Stimulated activated CD8-positive, alpha-beta memory T cell treated with anti-CD3 and anti-CD28 coated beads, Interleukin-7, amount 100 ng/mL, for 1 hour (primary cell): ENCODE measurements at places on chromosomes 16 and 17.

- DNase-seq: no peak
These were observed 133.7 kb upstream of the HS3ST3A1 start for GRCh38 chr17:13735444-13735843.

DNA sequence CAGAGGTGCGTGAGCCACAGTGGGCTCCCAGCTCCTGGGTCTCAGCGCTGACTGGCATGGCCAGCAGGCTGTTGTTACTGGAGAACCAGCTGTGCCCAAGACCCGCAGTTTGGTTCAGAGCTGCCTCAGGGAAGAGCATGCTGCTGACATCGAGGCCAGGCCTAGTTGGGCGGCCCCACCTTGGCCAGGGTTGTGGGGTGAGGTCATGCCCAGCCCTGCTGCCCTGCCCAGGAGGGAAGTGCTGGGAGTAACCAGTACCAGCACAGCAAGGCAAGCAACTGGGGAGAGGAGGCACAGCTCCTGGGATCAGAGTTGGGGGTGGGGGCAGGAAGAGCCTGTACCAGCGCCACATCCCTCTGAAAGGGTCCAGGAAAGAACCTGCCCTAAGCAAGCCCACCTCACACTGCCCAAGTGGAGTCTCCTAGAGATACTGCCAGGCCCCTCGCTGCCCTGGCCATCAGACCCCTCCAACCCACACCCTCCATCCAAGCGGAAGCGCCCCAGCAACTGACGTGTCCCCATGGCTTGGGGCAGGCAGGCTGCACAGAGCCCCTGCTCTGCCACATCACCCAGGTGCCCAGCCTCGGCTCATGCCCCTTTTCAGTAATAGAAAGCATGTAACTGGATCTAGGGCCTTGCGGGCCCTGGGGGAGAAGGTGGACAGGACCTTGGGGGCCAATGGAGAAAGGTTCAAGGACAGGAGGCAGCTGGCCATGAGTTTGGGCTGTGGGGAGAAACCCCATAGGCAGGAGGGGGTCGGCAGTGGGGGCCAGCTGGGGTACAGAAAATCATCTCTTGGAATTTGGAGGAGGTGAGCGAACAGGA is 990 bp downstream of the DOK4 start:
- DNase-seq: no peak

DNA sequence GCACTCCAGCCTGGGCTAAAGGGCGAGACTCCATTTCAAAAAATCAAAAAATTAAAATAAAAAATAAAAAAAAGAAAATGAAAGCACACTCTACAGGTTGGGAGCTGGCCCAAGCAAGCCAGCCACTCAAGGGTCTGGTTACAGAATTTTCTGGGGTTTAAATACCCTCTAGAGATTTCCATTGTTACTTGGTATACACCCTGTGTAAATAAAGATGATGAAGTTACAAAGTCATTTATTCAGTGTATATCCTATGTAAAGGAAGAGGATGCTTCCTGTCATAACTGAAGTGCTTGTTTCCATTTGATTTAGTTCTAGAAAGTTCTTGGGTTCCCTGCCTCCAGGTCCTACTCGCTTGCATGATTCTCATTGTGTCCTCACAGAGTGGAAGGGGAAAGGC is 79.9 kb upstream of the C17orf78 start:
- no peak for DNase-seq

DNA sequence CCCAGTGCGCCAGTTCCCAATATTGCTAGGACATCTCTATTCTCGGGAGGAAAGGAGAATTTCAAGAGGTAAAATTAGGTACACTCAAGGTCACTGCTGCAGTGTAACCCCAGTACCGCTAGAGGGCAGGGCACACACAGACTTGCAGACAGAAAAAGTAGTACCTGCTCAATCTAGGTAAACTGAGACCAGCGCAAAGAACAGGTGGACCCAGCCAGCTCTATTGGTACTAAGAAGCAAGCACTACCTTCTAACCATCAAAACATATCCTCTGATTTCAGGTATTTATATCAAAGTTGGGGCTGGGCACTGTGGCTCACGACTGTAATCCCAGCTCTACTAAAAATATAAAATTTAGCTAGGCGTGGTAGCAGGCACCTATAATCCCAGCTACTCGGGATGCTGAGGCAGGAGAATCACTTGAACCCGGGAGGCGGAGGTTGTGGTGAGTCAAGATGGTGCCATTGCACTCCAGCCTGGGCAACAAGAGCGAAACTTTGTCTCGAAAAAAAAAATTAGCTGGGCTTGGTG is 3.6 kb upstream of the WDR81 start:
- DNase-seq: peak; percentile 39

- no peak for DNase-seq
These were observed 191.4 kb downstream of the RGS9 start for GRCh38 chr17:65328567-65328966.

DNA sequence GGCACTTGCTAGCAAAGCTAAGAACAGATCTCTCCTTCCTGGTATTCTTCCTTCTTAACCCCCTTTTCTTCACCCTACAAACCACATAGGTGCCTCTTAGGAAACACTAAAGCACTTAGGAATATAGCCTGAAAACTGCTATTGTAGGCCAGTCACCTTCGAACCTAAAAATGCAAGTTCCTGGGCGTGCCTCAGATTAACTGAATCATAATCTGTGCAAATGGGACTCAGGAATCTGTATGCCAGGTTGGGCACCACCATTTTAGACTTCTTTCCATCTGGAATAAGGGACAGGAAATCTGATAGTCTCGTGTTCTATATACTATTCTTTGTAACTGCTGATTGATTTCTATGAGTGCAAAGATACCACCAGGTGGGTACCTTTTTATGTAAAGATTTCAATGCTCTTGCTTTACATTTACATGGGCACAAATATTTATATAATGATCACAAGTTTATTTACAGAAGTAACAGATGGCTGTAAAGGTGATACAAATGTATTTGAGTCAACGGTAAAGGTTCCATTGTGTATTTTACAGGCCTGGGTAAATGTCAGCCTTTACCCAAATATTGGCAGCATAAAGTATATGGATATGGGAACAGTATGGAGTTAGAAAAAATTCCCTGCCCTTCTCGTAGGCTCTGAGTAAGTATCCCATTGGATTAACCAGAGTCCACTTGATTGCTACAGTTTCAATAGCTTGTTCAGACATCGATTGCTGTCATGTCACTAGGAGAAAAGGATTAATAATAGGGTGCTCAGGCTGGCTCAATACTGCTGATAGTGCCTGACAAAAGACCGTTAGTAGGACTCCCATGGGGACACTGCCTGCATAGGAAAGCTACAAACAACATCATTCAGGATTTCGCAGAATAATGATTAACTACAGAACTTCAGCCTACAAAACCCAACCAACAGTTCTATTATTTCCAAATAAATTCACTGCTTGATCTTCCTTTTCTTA is 124.7 kb downstream of the SNX11 start:
- DNase-seq: no peak

GRCh38 chr17:62705156-62705777 is 77.8 kb downstream of the MRC2 start:
- DNase-seq: no peak

DNA sequence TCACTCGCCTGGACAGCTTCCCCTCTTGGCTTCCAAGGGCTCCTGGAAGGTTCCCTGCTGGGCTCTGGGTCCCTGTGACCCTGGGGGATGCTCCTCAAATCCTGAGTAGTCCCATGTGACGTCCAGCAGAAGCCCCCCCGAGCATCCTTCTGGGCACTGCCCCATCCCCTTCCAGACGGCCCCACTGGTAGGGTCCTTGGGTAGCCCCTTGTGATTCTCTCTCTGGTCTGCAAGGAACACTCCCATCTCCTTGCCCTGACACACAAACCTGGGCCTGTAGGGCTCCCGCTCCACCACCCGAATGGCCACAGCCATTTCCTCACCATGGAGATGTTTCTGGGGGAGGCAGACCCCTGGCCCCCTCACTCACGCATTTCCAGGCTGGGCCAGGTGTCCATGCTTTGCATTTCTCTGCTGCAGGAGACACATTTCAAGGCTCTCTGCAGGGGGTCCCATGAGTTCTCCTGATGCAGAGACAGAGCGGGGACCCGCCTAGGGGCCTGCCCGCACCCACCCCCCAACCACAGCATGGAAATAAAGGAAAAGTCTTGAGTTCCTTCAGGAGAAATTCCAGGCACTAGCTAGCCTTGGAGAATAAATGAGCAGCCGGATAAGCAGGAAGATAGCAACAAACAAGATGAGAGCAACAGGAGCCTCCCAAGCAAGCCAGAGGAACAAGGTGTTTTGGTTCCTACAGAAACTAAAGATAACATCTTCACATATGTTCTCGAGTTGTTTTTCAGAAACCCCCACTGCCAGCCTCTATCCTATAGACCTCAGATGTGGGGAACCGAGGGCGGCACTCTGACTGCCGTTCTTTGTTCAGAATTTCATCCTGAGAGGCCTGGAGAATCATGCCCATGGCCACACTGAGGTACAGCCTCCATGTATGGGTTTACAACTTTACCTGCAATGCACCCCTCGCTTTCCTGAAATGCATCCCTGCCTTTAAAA is 128.8 kb downstream of the MGAT5B start:
- DNase-seq: no peak

DNA sequence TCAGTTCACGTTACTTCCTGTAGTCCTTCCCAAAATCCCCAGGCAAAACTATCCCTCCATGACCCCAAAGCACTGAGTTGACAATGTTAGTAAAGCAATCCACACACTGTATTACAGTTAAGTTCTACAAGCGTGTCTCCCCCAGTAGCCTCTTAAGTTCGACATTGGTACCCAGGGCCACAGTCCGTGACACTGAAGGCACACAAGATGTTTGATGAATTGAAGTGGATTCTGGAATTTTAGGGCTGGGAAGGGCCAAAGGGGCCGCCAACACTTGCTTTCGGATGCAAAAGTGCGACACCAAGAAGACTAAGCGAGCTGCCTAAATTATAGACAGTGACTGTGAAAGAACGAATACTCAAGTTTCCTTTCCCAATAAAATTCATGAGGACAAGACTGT is 1.5 kb downstream of the VPS35 start:
- DNase-seq: no peak

- DNase-seq: no peak
These were observed 55.6 kb downstream of the CYLD start for GRCh38 chr16:50797456-50797855.

DNA sequence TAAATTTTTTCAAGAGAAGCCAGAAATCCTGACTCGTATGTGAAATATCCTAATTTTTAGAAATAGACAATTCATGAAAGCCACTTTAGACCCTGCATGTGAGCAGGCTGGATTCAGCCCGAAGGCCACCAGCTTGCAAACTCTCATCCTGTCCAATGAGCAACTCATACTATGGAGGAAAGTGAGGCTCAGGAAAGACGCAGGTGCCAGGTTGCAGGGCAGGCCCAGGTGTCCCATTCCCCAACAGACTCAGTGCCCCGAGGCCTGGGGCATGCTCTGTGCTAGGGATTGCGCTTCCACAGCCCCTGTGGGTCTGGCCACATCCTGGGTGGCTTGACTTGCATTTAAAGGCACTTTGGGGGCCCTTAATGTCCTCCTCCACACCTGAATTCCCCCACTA is 16.7 kb upstream of the RASD1 start:
- no peak for DNase-seq

DNA sequence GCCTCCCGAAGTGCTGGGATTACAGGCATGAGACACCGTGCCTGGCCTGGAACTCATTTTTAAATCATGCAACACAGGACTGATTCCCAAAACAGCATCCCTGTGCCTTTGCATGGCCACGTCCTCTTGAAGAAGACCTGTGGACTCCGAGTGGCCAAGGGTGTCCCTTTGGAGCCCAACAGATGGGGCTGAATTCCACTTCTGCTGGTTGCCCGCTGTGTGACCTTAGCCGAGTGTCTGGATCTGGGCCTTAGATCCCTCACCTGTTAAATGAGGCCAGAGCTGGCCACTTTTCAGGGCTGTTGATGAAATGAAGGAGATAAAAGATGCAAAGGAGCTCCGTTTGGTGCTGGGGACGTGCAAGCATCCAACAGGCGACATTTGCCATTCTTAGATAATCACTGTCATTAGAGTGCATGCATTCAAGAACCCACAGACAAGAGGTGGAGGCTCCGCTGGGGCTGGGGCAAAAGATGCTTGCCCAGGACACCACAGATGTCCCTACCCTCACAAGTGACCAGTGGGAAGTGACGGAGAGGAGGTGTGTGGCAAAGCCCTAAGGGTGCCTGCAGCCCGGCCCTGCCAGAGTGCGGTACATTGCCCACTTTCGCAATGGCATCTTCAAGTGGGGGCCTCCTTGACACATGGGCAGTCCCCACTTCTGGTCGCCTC is 354.1 kb upstream of the TNRC6C start:
- no peak for DNase-seq

- DNase-seq: no peak
These were observed 29.3 kb downstream of the ACTG1 start for GRCh38 chr17:81483085-81483861.

DNA sequence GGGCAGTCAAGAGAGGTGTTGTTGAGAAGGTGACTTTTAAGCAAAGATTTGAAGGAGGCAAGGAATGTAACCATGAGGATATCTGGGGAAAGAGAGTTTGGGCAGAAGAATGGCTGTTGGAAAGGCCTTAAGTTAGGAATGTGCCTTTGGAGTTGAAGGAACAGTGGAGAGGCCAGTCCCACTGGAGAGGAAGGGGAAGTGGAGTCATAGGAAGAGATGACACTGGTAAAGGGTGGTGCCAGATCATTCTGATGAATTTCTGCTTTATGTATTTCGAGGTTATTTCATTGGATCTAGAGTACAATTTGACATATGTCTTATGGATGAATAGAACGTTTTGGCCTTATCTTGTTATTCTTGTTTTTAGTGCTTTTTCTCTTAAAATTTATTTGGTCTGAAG is 93.5 kb downstream of the WWP2 start:
- DNase-seq: no peak

DNA sequence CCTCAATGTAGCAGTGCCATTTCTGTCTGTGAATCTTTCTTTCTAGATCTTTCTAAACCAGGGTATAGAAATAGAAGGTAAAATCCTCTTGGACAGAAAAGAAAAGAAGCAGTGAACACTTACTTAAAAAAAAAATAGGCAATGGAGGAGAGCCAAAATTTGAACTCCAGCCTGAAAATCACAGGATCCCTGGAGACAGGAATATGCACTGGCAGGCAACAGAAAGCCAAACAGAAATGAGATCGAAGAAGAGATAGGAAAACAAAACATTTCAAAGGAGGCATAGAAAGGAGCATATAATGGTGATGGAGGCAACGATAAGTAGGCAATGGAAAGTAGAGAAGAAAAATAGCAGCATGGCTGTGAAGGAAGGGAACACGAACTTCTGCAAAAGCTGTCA is 253.7 kb upstream of the HSBP1 start:
- DNase-seq: no peak

DNA sequence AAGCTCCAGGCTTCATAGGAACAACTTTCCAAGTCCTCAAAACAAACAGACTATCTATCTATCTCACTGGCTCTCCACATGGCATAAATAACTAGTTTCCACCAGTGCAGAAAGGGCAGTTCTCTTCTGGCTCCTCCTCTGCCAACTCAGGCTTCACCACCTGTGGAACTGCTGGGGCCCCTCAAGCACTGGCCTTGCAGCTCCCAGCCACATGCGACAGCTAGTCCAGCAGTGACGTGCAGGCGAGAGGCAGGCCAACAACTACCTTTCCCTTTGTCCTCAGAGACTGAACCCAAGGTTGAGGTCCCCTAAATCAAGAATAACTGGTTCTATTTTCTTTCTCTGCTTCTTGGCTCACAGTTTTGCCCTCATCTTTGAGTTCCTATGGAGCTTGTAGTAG is 137.6 kb downstream of the AATF start:
- no peak for DNase-seq

- DNase-seq: no peak
These were observed 55.6 kb upstream of the LRRC37A3 start for GRCh38 chr17:64974750-64975317.

- DNase-seq: no peak
These were observed 27.4 kb upstream of the PHB1 start for GRCh38 chr17:49442041-49442440.

GRCh38 chr16:88428156-88428555 is 24.9 kb upstream of the ZFPM1 start:
- no peak for DNase-seq

GRCh38 chr16:81610144-81610842 is 165.7 kb downstream of the CMIP start:
- no peak for DNase-seq
